Stimulated activated CD8-positive, alpha-beta memory T cell treated with anti-CD3 and anti-CD28 coated beads, Interleukin-15, amount 100 ng/mL, for 24 hours (primary cell): ENCODE measurements at places on chromosomes 2 and 18.

- DNase-seq = no peak
Measured at GRCh38 chr2:142973160-142973821, 95.8 kb downstream of the KYNU start.

DNA sequence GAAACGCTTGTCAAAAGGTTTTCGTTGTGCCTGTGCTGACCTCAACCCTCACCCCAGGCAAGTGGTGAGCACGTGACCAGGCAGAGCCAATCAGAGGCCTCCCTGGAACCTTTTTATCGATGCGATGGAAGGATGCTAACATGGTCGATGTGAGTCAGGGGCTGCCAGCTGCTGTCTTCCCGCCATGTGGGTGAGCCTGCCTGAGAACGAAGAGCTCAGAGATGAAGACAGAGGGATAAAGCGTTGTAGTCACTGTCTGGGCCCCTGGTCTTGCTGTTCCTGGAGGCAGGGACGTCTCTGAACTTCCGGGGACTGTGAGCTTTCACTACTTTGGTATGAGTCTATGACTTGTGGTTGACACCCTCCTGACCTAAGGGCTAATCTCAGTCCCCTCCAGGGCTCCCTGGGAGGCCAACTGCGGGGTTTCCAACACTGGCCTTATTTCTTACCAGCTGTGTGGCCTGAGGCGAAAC, 18.6 kb downstream of the DNMT3A start:
- no peak for DNase-seq

DNA sequence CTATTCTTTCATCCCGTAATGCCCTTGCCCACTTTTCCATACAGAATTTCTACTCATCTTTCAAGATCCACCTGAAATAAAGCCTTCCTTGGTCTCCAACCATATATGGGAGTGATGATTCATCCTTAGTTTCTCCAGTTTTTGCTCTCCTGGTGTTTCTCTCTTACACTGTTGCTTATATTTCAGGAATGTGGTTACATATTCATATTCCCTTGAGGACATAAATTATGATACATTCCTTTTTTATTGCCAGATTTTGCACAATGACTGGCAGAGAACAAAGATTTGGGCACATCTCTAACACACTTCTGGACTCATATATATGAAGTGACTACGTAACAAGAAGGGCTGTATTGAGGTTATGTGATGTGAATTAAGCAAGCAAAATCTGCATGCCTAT, 1573.4 kb upstream of the NXPH2 start:
- DNase-seq = no peak

DNA sequence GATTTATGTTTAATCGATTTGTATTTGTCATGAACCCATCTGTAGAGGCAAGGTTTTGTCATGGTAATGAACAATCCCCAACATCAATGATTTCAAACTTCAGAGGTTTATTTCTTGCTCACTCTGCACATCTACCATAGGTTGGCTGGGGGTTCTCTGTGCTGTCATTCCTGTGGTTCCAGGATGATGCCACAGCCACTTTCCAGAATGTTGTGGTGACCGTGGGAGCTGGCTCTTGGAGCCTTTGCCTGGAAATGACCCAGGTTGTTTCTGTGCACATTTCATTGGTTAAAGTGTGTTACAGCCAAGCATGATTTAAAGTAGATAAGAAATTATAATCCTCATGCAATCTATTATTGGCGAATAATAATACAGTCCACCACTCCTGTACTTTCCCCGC, 28.2 kb upstream of the EPAS1 start:
- DNase-seq = no peak

DNA sequence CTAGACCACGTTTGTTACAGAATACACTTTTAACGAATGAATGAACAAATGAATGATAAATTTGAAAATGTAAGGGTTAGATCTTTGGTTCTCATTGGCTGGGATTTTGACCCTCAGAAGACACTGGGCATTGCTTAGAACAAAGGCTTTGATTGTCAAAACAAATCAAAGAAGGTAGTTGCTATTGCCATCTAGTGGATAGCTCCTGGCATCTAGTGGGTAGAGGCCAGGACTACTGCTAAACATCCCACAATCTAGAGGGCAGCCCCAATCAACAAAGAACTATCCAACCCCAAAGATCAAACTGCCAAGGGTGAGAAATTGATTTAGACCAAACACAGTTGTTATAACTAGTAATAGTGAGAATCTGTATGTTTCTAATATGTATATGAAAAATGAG, 552.3 kb downstream of the KCNJ3 start:
- no peak for DNase-seq

GRCh38 chr2:1862608-1863280, 118.4 kb upstream of the PXDN start:
- DNase-seq = no peak

GRCh38 chr2:175887776-175888175, 114.3 kb downstream of the LNPK start:
- DNase-seq = no peak

- no peak for DNase-seq
Measured at GRCh38 chr2:38581193-38582147, 21.3 kb downstream of the HNRNPLL start.

DNA sequence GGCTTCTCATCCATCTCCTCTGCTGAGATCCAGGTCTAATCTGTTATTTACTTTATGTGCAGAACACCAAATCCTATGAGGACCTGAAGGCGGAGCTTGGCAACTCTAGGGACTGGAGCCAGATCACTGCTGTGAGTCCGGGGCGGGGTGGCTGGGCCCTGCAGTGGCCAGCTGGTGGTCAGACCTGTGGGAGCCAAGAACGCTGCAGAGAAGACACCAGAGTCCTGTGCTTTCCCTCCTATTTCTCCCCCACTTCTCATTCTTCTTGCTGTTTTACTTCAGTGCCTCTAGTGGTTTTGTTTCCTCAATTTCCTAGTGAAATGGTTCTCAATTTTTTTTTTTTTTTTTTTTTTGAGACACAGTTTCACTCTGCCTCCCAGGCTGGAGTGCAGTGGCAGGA, 19.7 kb downstream of the VIL1 start:
- DNase-seq = no peak

- no peak for DNase-seq
Measured at GRCh38 chr2:6958616-6959235, 41.5 kb downstream of the RNF144A start.

DNA sequence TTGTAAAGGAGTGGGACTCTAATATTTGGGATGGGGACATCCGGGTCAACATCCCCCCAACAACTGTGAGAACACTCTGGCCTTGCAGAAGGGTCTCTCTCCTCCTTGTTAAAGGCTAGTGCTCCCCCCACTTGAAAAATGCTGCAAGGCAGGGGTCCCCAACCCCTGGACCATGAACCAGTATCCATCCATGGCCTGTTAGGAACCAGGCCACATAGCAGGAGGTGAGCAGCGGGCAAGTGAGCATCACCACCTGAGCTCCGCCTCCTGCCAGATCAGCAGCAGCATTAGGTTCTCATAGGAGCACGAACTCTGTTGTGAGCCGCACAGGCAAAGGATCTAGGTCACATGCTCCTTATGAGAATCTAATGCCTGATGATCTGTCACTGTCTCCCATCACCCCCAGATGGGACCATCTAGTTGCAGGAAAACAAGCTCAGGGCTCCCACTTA, 243.9 kb upstream of the ID2 start:
- DNase-seq = no peak

GRCh38 chr2:33014268-33014667, 67.5 kb downstream of the LTBP1 start:
- no peak for DNase-seq

GRCh38 chr18:78740876-78741275, 238.7 kb upstream of the SALL3 start:
- DNase-seq = no peak

GRCh38 chr2:47751856-47752414, 31.0 kb upstream of the MSH6 start:
- no peak for DNase-seq

DNA sequence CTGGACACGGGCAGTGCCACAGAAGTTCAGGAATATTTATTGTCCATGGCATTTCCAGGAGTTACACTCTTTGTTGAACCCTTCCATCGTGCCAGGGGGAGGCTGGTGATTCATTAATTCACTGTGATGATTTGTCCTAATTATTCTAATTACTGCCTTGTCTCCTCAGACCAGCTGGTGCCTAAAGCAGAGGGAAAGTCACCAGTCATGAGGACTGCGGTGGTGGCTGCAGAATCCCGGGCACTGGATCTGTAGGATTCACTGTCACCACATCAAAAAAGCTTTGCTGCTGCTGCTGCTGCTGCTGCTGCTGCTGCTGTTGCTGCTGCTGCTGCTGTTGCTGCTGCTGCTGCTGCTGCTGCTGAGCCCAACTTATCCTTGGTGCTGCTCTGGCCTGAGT, 908.2 kb downstream of the TSN start:
- DNase-seq = no peak

DNA sequence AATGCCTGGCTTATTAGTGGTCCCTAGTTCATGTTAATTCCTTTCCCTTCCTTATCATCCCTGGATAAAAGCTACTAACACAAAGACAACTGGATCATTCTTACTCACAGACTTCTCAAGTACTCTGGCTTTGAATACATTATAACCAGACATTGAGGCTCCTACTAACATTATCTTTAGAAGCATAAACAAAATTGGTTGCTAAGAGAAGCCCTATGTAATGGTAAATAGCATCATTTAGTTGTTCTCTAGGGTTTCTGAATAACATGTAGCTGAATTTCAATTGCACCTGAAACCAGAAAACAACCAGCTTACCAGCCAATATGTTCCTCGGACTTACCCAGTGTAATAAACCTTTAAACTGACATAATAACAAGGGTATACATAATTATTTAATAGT, 114.1 kb upstream of the NCKAP5 start:
- no peak for DNase-seq

DNA sequence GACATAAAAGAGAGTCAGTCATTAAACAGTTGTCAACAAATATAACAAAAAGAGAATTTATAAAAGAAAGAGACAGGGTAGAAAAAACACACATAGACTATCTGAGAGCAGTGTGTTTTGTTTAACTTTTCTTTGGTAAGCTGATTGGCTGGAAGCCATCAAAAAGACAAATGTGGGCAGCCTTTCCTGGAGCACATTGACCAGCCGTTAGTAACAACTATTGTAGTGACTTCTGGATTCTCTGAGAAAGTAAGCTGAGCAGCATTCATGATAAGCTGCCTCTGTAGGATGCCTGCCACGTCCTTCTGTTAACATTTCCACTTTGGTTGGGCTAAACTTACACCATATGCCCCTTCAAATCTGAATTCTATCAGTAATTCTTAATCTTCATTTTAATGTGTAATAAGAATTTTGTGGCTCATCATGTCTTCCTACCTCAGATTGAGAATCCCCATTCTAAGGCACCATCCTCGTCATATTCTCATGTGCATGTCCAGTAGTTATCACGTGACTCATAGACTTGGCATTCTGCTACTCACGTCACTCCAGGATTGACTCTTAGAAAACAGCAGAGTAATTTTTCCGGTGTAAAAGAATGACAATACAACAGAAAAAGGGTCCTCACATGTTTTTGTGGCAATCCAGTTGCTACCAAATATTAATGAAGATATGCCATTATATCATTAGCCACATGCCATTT, 43.4 kb upstream of the DNAJC10 start:
- DNase-seq = no peak

DNA sequence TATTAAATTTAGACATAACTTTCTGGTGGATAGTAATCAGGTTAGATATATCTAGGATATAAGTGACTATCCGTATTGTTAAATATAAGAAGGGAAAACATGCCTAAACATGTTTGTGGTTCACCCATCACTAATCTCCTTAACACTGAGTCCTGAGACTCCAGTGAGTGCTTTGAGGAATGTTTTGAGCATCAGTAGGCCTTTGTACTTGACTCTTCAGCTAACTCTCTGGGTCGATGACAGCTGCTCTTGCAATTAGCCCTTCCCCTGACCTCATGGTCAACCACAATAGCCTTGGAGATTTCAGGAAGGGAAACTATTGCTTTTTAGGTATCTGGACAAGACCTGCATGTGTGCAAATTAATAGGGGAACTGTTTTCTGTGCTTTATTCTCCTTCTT, 716.8 kb downstream of the EPHA4 start:
- no peak for DNase-seq

DNA sequence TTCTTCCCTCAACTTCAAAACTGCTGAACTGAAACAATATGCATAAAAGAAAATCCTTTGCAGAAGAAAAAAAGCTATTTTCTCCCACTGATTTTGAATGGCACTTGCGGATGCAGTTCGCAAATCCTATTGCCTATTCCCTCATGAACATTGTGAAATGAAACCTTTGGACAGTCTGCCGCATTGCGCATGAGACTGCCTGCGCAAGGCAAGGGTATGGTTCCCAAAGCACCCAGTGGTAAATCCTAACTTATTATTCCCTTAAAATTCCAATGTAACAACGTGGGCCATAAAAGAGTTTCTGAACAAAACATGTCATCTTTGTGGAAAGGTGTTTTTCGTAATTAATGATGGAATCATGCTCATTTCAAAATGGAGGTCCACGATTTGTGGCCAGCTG, 8.4 kb downstream of the HOXD8 start:
- DNase-seq = no peak

- no peak for DNase-seq
Measured at GRCh38 chr2:129347486-129348217, 631.8 kb upstream of the RAB6C start.

DNA sequence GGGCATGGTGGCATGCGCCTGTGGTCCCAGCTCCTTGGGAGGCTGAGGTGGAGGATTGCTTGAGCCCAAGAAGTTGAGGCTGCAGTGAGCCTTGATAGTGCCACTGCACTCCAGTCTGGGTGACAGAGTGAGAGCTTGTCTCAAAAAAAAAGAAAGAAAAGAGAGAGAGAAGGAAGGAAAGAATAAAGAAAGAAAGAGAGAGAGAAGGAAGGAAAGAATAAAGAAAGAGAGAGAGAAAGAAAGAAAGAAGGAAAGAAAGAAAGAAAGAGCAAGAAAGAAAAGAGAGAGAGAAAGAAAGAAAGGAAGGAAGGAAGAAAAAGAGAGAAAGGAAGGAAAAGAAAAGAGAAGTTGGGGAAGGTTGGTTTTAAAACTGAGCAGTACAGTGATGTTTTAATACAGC, 49.0 kb upstream of the ACSL3 start:
- DNase-seq = no peak

DNA sequence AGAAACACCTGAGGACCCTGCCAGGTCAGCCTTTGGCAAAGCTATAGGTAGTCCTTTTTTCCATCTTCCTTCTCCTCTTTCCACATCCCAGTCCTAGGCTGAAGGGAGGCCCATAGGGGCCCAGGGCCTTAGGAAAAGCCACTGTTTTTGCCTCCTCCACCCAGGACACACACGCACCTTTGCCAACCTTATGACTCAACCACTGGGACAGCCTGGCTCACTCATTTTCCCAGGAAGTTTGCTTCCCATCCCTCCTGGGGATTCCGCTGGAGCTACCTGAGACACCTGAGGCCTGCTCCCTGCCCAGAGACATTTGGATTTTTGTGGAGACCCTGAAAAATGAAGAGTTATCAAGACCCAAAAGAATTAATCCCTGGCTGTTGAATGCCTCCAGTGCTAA, 273.4 kb upstream of the SIX2 start:
- no peak for DNase-seq

DNA sequence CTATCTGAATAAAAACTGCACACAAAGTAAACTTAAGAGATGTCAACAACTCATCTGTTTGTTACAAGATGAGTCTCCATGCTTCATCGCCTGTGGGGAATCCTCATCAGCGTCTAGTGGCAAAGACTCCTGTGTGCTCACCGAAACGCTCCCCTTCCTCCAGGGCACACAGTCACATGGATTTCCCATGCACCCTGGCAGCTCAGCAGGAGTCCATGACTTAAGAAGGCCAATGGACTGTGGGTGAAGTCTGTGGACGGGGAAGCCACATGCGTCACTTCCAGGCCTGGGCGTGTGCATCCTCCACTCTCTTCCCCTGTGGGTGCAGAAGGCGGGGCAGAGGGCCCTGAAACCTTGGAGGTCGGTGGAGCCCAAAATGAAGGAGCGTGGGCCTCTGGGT, 41.1 kb downstream of the ID2 start:
- no peak for DNase-seq

GRCh38 chr2:1766851-1767811, 22.8 kb upstream of the PXDN start:
- no peak for DNase-seq
